ENCODE measurements at places on chromosomes 5 and 9.

- no peak for DNase-seq
Measured at GRCh38 chr5:32207355-32207634, 33.2 kb upstream of the GOLPH3 start.

DNA sequence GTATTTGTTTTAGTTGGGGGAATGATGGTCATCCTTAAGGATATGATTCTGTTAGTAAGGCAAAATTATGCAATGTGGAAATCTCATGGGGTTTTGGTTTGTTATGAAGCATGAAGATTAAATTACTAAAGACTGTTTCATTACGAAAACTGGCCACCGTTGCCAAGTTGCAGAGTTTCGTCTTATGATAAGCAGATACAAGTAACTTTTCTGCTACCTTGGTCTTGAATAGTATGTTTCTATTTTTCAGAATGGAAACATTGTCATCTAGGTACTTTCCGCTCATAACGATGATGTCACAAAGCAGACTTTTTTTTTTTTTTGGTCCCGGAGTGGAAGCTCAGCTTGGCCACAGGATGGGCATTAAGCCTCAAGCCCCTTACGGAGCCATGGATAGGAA, 4.2 kb downstream of the CCNI2 start:
- DNase-seq: no peak

GRCh38 chr9:121756474-121757280, 105.2 kb downstream of the DAB2IP start:
- DNase-seq: no peak

GRCh38 chr5:35016174-35017051, 31.3 kb downstream of the AGXT2 start:
- no peak for DNase-seq

DNA sequence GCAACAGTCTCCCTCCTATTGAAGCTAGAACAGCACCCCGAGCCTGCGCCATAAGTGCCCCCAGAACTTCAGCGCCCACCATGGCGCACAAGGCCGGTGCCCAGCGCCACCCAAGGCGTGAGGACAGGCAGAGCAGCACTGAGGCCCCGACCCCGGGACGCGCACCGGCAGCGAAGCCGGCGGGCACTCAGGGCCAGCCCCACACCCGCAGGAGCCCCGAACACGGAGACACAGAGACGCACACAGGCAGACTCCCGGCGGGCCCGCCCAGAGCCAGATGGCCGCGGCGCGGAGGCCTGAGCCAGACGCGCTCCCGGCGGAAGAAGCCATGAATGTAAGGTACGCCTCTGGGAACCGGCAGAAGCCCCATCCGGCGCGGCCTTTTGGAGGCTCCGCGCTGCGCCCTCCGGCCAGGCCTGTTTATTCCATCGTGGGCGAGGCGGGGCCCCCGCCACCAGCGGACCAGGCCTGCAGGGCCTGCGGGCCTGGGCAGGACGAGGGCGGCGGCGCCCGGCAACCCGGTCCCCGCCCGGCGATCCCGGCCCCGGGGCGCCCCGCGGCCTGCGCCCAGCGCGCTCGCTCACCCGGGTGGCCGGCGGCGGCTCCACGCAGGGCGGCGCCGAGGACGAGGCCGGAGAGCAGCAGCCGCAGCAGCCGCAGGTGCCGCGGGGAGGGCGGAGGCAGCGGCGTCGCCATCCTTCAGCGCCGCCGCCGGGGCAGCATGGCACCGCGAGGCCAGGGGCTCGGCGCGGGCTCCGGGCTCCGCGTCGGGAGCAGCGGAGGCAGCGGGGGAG, 486 bp downstream of the NPDC1 start:
- DNase-seq: no peak

Measured in K562 (cell line).